ENCODE measurements at places on chromosomes 5 and 9.

DNA sequence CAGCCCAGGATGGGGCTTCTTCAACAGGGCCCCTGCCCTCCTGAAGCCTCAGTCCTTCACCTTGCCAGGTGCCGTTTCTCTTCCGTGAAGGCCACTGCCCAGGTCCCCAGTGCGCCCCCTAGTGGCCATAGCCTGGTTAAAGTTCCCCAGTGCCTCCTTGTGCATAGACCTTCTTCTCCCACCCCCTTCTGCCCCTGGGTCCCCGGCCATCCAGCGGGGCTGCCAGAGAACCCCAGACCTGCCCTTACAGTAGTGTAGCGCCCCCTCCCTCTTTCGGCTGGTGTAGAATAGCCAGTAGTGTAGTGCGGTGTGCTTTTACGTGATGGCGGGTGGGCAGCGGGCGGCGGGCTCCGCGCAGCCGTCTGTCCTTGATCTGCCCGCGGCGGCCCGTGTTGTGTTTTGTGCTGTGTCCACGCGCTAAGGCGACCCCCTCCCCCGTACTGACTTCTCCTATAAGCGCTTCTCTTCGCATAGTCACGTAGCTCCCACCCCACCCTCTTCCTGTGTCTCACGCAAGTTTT, 23.6 kb downstream of the PCDHGC5 start:
- DNase-seq = peak; percentile 69

DNA sequence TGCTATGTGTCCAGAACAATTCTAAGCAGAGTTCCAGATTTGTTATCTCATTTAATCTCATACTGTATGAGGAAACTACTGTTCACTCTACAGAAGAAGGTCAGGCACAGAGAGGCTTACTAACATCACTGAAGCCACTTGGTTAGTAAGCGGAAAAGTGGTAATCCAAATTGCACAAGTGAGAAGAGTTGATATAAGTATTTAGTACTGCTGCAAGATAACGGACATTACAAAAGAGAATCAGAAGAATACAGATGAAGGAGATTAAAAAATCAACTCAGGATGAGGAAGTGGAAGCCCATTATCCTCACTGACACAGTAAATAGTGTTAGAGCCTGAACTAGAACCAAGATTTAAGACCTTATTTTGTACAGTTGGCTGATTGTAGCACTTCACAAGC, 22.3 kb upstream of the TLR4 start:
- DNase-seq = no peak

- no peak for DNase-seq
Measured at GRCh38 chr5:126591549-126591948, 3.5 kb downstream of the ALDH7A1 start.

GRCh38 chr5:107900721-107901120, 230.0 kb upstream of the EFNA5 start:
- no peak for DNase-seq

DNA sequence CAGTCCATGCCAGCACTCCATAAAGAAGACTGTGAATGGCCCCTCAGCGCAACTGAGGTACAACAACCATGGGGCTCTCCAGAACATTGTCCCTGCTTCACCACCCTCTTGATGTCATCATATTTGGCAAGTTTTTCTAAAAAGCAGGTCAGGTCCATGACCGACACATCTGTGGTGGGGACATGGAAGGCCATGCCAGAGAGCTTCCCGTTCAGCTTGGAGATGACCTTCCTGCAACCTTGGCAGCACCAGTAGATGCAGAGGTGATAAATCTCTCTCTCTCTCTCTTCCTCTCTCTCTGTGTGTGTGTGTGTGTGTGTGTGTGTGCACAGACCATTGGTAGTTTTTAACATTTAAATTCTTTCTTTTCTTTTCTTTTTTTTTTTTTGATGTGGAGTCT, 35.4 kb upstream of the AGXT2 start:
- DNase-seq = no peak

DNA sequence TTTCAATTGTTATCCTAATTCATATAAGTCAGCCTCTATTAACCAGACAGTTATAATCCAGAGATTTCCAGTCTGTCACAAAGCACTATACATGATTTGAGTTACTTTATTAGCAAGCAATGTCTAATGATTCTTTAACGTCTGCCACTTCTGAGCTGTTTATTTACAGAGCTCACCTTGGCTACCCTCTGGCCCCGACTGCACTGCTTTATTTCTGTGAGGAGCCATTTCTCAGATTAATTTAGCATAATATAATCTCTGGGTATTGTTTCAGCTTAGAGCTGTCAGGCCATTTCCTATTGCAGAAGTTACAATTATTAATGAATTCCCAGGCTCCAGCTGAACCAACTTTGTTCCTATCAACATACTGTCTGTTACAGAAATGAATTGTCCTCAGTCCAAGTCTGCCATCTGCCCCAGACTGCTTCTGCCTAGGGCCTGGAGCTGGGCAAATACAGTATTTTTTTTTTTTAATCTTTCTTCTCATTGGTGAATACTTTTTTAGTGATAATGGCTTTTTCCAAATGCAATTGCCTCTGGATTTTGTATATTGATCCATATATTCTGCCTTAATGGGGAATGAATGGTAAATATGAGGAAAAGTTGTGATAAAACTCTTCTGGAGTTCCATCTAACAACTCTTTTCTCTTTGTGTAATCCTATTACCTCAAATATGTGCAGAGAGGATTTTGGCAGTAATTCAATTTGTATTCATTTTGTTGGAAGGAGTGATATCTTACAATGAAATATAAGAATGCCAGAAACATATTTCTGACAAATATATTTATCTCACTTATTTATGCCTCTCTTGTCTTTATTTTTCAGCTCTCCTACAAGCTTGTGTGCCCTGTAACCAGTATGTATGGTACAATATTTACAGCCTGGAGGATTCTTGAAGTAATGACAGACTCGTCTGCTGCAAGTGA, 104.7 kb downstream of the FOCAD start:
- DNase-seq = no peak

GRCh38 chr9:971901-972500, 4.5 kb upstream of the DMRT3 start:
- no peak for DNase-seq

- peak; percentile 36 for DNase-seq
Measured at GRCh38 chr9:36187414-36187813, 3.3 kb upstream of the CLTA start.

DNA sequence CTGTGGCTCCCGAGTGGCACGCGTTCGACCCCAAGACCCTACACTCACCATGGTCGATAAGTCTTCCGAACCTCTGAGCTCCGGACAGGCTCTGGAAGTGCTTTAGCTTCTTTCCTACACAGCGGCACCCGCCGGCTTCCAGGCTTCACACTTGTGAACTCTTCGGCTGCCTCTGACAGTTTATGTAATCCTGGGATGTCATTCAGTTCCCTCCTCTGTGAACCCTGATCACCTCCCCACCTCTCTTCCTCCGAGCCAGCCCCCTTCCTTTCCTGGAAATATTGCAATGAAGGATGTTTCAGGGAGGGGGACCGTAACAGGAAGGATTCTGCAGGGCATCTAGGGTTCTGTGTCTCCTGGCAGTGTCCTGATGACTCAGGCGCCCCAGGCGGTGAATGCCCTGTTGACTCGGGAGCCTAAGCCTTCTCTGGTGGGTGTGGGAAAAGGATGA, at the start of gene CD14:
TSS of gene CD14 (minus strand) at position 155 of the 451 bp plus-strand sequence. CDS start at position 51, 104 bp downstream.
- DNase-seq = no peak

GRCh38 chr9:116209414-116210116, 56.0 kb downstream of the PAPPA start:
- no peak for DNase-seq

- DNase-seq = no peak
Measured at GRCh38 chr5:57207681-57208080, 33.8 kb downstream of the GPBP1 start.

DNA sequence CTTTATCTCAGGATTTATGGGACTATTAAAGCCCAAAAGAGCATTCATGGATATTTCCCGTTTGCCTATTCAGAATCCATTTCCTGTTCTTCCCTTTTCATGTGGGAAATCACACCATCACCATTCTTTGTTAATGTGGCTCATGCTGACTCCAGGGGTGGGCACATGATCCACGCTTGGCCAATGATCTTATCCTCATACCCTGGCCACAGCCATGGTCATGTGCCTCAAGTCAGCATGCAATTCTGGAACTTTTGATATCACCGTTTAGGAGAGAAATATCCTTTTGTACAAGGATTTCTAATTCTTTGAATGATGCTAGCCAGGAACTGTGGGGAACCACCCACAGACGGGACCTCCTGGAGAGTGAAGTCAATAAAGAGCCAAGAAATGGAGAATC, 272.2 kb downstream of the PRELID2 start:
- no peak for DNase-seq

- DNase-seq = no peak
Measured at GRCh38 chr9:71681708-71682272, 86.5 kb downstream of the CEMIP2 start.

DNA sequence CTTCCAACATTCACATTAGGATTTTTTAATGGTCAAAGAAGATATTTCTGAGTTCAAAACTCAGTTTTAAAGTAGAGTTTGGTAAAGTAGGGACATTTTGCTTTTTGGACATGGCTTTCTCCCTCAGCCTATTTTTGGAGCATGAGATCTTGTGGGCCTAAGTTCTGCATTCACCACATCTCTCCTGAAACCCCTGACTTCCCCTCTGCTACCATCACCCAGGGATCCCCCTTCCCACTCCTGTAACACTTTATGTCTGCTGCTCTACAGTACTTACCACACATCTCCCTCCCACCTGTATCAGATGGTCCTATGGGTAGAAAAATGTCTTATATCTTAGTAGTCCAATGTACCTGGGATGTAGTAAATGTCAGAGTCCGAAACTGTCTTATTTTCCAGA, 48.2 kb upstream of the JAK2 start:
- DNase-seq = peak; percentile 38

GRCh38 chr9:79928661-79929223, 357.0 kb downstream of the TLE4 start:
- no peak for DNase-seq

GRCh38 chr9:134187110-134187531, 22.8 kb upstream of the RNU6ATAC start:
- no peak for DNase-seq

DNA sequence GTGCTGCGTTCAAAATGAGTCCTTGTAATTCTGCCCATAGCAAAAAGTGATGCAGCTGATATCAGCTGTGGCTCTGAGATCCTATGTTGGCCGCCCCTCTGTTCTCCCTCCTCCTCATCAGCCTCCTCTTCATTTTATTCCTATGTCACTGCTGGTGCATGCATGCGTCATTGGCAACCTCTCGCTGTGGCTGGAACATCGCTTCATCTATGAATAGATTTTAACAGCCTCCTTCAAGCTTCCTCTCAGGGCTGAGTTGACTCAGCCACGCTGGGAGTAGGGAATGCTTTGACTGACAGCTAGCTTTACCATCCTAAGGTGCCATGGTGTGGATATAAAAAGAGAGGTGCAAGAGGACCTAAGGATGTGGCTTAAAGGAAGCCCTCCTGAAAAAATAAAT, 303.5 kb downstream of the PLK2 start:
- no peak for DNase-seq

DNA sequence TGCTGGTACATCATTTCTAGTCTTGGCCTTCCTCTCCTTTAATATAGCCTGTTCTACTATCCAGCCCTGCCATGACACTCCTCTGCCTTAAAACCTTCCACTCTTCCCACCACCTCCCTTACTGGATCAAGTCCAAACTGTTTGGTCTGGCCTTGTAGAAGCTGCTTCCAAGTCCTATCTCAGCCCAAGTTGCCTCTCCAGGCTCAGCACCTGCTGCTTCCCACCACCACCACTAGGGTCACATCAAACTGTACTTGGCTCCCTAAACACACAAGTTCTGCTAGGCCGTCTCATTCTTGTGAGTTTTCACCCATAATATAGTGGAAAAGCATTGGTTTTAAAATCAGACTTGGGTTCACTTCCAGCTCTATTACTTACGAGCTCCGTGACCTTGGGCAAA, 1.4 kb downstream of the NDUFA8 start:
- DNase-seq = peak; percentile 9

GRCh38 chr5:179181988-179182387, 121.8 kb downstream of the ZNF354C start:
- no peak for DNase-seq

DNA sequence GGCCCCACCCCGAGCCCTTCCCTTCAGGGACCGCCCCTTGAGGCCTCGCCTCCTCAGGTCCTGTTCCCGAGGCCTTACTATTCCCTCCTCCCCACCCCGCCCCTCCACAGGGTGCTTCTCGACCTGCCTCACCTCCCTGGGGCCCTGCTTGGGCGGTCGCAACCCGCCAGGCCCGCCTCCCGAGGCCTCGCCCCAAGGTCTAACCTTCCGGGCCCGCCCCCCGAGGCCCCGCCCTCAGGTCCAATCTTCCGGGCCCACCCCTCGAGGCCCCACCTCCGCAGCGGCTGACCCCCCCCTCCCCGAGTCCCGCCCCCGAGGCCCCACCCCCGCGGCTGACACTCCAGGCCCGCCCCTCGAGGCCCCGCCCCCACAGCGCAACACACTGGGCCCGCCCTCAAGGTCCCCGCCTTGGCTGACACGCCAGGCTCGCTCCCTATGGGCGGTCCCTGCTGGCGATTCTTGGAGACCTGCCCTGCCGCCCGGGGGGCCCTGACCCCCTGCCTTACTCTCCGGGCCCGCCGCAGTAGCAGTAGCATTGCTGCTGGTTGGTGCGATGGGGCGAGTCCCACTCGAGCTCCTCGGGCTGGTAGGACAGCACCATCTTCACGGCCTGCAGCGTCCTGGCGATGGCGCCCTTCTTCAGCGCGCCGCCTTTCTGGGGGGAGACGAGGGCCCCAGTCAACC, 8.2 kb downstream of the PHF19 start:
- peak; percentile 93 for DNase-seq

GRCh38 chr9:127004946-127005769, 90.6 kb downstream of the RALGPS1 start:
- DNase-seq = peak; percentile 78
